ENCODE measurements at places on chromosomes 6 and 20.

DNA sequence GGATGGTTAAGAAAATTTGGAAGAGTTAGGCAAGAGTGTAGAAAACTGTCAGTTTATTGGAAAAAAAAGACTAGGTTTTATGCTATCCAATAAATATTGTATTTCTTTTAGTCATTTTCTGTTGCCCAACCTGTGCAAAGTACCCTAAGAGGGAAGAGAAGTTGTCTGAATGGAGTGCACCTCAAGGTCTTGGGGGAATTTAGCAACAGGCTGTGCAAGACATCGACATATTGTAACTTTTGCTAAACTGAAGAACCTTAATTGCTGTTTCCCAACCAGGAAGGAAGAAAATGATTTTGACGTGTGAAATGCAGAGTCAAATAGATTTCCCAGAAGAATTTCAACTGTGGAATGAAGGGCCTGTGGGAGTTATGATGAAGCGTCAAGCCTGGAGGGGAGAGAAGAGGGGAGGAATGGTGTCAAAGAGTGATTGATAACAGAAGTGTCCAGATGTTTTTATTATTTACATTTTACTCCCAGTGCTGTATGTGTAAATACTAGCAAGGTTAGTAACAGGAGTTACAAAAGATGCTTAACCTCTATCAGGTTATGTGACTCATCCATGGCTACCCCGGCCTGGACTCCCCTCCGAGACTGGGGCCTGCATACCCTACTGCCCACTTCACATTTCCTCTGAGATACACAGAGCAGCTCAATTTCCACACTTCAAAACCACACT lies 246.8 kb downstream of the MYLK4 start:
- no peak for DNase-seq

DNA sequence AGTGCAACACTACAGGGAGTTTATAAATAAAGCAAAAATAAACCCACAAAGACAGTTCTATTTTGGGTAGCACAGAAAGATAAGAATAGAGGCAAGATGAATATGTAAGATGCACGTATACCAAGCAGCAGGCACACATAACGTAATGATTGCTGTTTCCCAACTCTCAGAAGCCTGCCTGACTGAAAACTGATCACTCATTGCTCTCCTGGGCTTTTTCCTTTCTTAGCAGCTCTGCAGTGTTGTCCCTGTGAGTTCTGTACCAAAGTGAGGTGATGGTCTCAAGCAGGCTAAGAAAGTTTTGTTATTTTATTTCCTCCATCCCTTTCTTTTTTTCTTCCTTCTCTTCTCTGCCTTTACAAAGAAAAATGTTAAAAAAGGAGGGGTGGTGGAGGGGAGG lies 522.0 kb upstream of the MAN1A1 start:
- no peak for DNase-seq

DNA sequence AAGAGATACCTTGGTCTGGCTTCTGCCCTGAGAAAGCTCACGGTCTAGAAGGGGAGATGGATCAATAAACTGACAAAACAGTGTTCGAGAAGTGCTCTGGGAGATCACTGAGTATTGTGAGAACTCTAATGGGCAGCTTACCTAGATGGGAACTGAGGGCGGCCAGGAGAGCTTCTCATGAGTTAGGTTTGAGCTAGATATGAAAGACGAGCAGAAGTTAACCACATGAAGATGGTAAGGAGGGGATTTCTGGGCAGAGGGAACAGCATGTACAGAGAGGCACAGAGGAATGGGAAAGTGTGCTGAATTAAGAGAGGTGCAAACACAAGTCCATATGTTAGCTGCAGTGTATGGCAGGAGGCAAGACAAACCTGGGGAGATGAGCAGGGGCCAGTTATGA lies 11.9 kb downstream of the ZFAND3 start:
- no peak for DNase-seq

GRCh38 chr6:169252505-169253189 lies 999 bp downstream of the THBS2 start:
- no peak for DNase-seq

DNA sequence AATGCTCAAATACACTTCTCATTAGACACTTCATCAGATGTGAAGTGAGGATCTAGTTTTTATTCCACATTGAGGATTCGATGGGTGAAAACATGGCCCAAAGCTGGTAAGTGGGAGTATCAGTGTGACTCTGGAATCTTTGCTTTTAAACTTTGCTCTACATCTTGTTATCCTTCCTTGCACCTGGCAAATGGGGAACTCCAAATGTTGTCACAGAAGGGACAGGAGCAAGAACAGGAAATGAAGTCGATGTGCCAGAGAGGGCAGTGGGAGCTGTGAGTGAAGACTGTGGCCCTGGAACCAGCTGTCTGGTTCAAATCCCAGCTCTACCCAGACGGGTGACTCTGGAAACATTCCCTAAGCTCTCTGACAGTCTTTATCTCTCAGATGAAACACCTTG lies 86.7 kb upstream of the AGPAT4 start:
- no peak for DNase-seq

- no peak for DNase-seq
These were observed 211.9 kb upstream of the RNF24 start for GRCh38 chr20:4227085-4227821.

GRCh38 chr20:20201639-20202038 lies 149.3 kb downstream of the CFAP61 start:
- no peak for DNase-seq

Measured in effector memory CD8-positive, alpha-beta T cell (primary cell).